Cardiac septum (tissue), 1 donor: ENCODE measurements at places on chromosomes 5 and 9. TPM values are rescaled to one million over a fixed set of nuclear protein-coding genes. Genes with fewer than 3 reads are reported as not detected.

- no peak for DNase-seq
These were observed 81.8 kb downstream of the ARSB start for GRCh38 chr5:78903353-78903752.

- no peak for DNase-seq
These were observed 43.9 kb downstream of the MCCC2 start for GRCh38 chr5:71631070-71631469.

GRCh38 chr5:2515180-2515764, 236.2 kb downstream of the IRX2 start:
- DNase-seq = no peak

Gene PKD2L2
- 0.62 TPM for total RNA-seq

Gene SPINK13
- total RNA-seq = not detected
